NAMALWA (cell line): ENCODE measurements at places on chromosomes 16 and 17.

DNA sequence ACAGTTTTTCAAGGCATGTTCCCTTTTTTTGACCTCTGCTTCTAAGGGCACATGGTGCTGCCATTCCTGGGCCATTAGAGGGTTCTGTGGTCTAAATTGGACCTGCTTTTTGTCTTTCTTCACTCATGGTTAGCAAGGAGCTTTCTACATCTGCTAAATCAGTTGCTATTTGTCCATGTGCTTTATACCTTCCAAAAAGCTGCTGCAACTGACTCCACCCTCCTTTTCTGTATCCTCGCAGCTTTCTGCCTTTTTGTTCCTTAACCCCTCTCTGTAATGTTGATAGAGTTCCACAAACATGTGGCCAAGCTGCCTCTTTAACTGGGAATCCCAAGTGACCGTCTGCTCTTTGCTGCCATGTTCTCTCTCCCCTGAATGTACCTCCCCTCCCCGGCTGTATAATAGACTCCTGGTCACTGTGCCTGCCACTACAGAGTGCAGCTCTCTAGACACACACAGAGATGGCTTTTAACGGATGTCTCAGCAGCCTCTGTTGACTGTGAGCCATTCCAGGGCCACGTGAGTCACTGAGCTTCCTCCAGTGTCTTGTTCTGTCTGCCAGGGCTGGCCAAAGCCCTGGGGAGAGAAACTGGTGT is 57.4 kb upstream of the TEKT3 start:
- DNase-seq = no peak

DNA sequence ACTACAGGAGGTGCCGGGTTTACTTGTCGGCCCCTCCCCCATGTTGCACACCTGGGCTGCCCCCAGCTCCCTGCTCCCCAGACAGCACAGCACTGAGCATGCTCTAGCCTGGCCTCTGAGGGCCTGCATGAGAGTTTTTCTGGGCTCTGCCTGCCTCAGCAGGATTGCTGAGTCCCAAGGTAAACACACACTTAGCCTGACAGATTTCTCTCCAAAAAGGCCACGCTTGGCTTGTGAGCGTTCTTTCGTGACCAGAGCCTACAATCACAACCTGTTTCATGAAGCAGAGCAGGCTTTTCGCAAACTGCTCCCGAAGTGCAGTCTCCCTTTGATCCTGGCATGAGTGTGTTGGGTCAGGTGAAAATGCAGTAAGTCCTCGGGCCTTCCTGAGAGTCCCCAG is 9.8 kb upstream of the CD300E start:
- DNase-seq = no peak

DNA sequence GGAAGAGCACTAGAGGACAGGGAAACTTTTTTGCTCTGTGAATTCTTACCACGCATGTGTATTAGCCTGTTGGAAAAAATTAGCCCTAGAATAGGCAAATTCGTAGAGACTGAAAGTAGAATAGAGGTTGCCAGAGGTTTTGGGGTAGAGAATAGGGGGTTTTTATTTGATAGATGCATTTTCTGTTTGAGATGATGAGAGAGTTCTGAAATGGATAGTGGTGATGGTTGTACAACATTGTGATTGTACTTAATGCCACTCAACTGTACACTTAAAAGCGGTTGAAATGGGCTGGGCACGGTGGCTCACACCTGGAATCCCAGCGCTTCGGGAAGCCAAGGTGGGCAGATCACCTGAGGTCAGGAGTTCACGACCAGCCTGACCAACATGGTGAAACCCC is 8.0 kb upstream of the DOC2B start:
- DNase-seq = no peak

DNA sequence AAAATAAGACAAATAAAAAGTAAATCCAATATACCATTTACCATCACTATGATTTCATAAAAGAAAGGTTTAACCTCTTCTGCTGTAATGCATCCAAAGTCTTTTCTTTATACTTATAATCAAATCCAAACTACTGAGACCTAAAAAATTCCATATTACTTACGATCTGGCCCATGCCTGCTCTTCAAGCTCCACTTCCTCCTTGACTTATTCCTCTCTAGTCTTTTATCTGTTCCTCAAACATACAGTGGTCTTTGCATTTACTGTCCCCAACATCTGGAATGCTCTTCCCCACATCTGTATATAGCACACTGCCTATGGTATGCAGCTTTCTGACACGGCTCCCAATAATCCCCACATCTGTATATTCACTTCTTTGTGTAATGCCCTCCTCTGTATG is 33.8 kb downstream of the PCTP start:
- no peak for DNase-seq

GRCh38 chr16:23006380-23006779 is 142.9 kb downstream of the USP31 start:
- DNase-seq = no peak

DNA sequence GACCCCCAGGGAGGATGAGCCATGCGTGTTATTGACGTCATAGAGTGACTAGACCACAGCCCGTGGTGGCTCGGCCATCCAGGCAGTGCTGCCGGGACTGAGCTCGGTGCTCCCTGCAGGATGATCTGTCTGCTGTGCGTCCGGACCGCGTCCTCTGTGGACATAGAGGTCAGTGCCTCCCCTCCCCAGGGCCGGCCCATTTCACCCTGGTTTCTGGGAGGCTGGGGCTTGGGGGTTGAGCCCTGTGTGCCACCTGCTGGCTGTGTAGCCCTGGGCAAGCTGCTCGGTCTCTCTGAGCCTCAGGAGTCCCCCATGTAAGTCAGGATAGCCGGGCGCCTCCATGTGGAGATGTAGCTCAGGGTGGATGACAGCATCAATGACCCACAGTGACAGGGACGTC is 8.3 kb downstream of the TSC2 start:
- DNase-seq = peak; percentile 30

- DNase-seq = no peak
Measured at GRCh38 chr16:66651965-66652364, 44.6 kb downstream of the CMTM4 start.

GRCh38 chr17:75348386-75349012 is 57.0 kb downstream of the GRB2 start:
- no peak for DNase-seq

GRCh38 chr17:2608350-2608913 is 15.0 kb downstream of the PAFAH1B1 start:
- DNase-seq = no peak

GRCh38 chr16:8892101-8892575 is 10.0 kb downstream of the LITAFD start:
- no peak for DNase-seq
